Transverse colon (tissue), 4 donors: ENCODE measurements at places on chromosomes 5 and 9. TPM values are rescaled to one million over a fixed set of nuclear protein-coding genes. Genes with fewer than 3 reads are reported as not detected.
A peak's percentile ranks its signal among the peaks of the same experiment; 100 is the strongest.

The FOXE1 gene
- not detected for total RNA-seq

The ALDH1B1 gene
- total RNA-seq = 25.8 TPM

The C6 gene
- total RNA-seq = 1.9 TPM

The SHOC1 gene
- not detected for total RNA-seq

The SURF4 gene
- 205 TPM for total RNA-seq

The NME5 gene
- not detected for total RNA-seq

The RNF224 gene
- total RNA-seq = not detected

The ZNG1F gene
- total RNA-seq = 11.6 TPM

The GARIN3 gene
- not detected for total RNA-seq

The DIRAS2 gene
- 0.14 TPM for total RNA-seq

The NMRK1 gene
- total RNA-seq = 36.7 TPM

The RORB gene
- total RNA-seq = 0.27 TPM

The ACOT12 gene
- not detected for total RNA-seq

DNA sequence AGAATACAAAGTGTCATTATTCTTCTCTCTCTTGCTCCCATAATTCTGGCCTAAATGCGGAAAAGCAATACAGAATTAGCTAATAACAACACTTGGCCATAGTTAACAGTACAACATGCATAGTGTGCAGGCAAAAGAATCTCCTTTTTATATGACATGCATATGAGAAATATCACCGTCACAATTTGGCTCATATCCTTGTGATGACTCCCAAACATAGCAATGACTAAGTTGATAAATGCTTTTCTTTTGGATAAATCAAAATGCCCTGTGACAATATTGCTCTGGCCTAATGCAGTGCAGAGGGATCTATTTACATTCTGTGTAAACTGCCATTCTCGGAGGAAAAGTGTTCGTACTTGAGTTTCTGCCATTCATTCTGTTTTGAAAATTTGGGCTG, 121.9 kb upstream of the GHR start:
- H3K4me3 ChIP-seq = no peak overlapping the region
- H3K36me3 ChIP-seq = no peaks in the 10 kb centered on the region
- no peaks in the 10 kb centered on the region for H3K27me3 ChIP-seq
- DNase-seq = no peak
- H3K27ac ChIP-seq = no peak overlapping the region
- no peaks in the 10 kb centered on the region for H3K4me1 ChIP-seq

DNA sequence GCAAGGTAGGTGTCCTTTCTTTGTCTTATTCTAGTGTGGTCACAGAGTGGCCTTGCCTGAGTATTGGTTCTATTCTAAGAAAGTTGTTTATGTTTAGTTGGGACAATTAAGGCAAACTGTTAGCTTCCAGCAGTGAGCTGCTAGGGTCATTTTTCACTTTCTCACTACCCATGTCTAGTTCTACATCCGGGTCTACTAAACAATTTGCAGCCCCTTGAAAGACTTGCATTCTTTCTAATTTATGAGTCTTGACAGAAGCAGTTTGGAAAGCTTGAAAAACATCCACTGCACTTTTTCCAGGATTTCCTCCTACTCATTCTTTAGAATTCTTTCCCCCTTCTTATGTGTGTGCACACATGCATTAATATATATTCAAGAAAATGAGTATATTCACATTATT, 892.2 kb upstream of the ACO1 start:
- H3K36me3 ChIP-seq = no peaks in the 10 kb centered on the region
- H3K27ac ChIP-seq = no peak overlapping the region
- DNase-seq = no peak
- H3K4me1 ChIP-seq = no peaks in the 10 kb centered on the region
- no peaks in the 10 kb centered on the region for H3K27me3 ChIP-seq

- no peaks in the 10 kb centered on the region for H3K36me3 ChIP-seq
- DNase-seq = no peak
- peaks cover 13% of the 10 kb centered on the region for H3K4me1 ChIP-seq
- H3K4me3 ChIP-seq = no peak overlapping the region
- H3K27me3 ChIP-seq = peaks cover 21% of the 10 kb centered on the region
Observed at GRCh38 chr9:133742251-133742650, 4.1 kb upstream of the SARDH start.

- DNase-seq = no peak
- H3K36me3 ChIP-seq = no peaks in the 10 kb centered on the region
- no peaks in the 10 kb centered on the region for H3K4me1 ChIP-seq
- no peak overlapping the region for H3K4me3 ChIP-seq
- no peak overlapping the region for H3K27ac ChIP-seq
Observed at GRCh38 chr9:103889989-103890388, 204.1 kb upstream of the SMC2 start.

GRCh38 chr9:33466565-33467495, 6.9 kb downstream of the NOL6 start:
- peak; percentile 78 for DNase-seq
- H3K36me3 ChIP-seq = no peaks in the 10 kb centered on the region
- H3K27me3 ChIP-seq = no peaks in the 10 kb centered on the region
- H3K4me1 ChIP-seq = no peaks in the 10 kb centered on the region
- no peak overlapping the region for H3K4me3 ChIP-seq

GRCh38 chr5:68122439-68123328, 92.9 kb upstream of the PIK3R1 start:
- no peaks in the 10 kb centered on the region for H3K36me3 ChIP-seq
- peak; percentile 76 for DNase-seq
- no peak overlapping the region for H3K27ac ChIP-seq
- no peaks in the 10 kb centered on the region for H3K27me3 ChIP-seq
- no peak overlapping the region for H3K4me3 ChIP-seq

- peak; percentile 66 for DNase-seq
- H3K4me3 ChIP-seq = peak overlapping the region; percentile 9
- no peaks in the 10 kb centered on the region for H3K36me3 ChIP-seq
Observed at GRCh38 chr9:127545196-127546124, 66.6 kb upstream of the STXBP1 start.

DNA sequence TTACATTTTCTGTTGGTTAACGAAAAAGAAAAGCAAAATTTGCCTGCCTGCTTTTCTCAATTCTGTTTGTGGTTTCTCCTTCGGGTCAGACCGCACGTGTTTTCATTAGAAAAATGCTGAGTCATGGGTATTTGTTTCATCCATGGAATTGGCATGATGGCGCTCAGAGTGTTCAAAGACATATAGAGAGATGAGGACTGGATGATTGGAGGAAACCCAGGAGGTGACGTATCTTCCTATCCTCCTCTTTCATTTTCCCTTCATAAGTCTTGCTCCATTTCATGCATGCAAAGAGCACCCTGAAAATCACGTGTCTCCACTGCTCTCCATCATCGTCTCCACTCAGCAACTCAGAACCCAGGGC, 353.8 kb upstream of the WWC1 start:
- H3K27ac ChIP-seq = no peak overlapping the region
- H3K27me3 ChIP-seq = no peaks in the 10 kb centered on the region
- H3K4me1 ChIP-seq = no peaks in the 10 kb centered on the region
- no peak for DNase-seq
- no peaks in the 10 kb centered on the region for H3K36me3 ChIP-seq

- no peak for DNase-seq
- H3K27ac ChIP-seq = no peak overlapping the region
- H3K4me1 ChIP-seq = no peaks in the 10 kb centered on the region
Observed at GRCh38 chr5:14408969-14409586, 172.5 kb upstream of the OTULINL start.

DNA sequence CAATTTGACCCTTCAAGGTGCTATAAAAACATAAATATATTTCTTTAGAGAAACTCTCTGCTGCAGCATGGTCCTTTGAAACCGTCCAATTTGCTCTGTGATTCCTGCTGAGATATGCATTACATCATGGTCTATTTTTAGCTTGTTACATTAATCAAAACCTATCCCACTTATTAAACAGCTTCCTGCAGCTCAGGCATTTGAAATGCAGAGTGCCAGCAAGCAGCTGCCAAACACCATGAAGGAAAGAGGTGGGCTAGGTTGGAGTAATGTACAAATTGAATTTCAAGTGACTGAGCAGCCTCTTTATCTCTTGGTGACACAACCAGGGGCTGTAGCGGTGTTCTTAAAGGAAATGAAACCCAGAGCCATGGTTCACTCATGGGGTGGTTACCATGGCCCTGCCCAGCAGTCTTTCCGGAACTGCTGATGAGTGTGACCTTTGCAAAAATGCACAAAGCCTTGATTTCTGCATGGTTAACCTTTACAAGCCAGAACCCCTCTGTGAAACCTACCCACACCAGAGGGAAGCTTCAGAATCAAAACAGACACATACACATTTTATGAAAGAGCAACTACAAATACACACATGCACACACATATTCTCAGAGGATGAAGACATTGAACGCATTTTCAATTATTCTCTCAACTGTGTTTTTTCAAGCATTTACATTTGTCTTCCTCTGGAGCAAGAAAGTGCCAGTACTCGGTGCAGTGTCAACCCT, 155.8 kb upstream of the ZNF608 start:
- H3K27ac ChIP-seq = no peak overlapping the region
- no peak overlapping the region for H3K4me3 ChIP-seq
- H3K36me3 ChIP-seq = no peaks in the 10 kb centered on the region
- H3K27me3 ChIP-seq = no peaks in the 10 kb centered on the region
- no peak for DNase-seq

- no peaks in the 10 kb centered on the region for H3K36me3 ChIP-seq
- peak overlapping the region; percentile 59 for H3K27ac ChIP-seq
- H3K27me3 ChIP-seq = no peaks in the 10 kb centered on the region
Observed at GRCh38 chr5:167294882-167295680, 996.4 kb upstream of the WWC1 start.

GRCh38 chr5:97623441-97623840, 440.4 kb upstream of the RIOK2 start:
- no peak overlapping the region for H3K4me3 ChIP-seq
- no peaks in the 10 kb centered on the region for H3K4me1 ChIP-seq
- H3K36me3 ChIP-seq = no peaks in the 10 kb centered on the region
- DNase-seq = no peak

DNA sequence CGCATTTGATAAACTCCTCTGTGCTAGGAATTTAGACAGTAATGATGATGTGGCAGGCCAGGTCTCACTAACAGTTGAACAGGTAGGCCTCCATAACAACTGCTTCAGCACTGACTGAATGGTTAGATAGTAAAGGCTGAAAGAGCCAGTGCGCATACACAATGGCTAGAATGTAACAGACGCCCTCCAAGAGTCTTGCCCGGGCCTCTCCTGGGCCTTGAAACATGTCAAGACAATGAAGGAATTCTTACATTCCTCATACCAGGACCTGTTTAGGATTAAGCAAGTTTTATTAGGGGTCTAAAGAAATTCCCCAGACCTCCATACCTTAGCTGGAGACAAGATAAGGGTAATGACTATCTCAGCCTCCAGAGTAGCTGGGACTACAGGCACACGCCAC, 6.7 kb upstream of the BICD2 start:
- peaks cover 2% of the 10 kb centered on the region for H3K27me3 ChIP-seq
- H3K4me1 ChIP-seq = peaks cover 29% of the 10 kb centered on the region
- H3K4me3 ChIP-seq = no peak overlapping the region
- DNase-seq = no peak

GRCh38 chr5:149961957-149962409, 1.4 kb downstream of the SLC26A2 start:
- no peaks in the 10 kb centered on the region for H3K4me1 ChIP-seq
- H3K27me3 ChIP-seq = no peaks in the 10 kb centered on the region
- peak overlapping the region; percentile 94 for H3K27ac ChIP-seq
- H3K4me3 ChIP-seq = peak overlapping the region; percentile 78
- H3K36me3 ChIP-seq = no peaks in the 10 kb centered on the region

- no peaks in the 10 kb centered on the region for H3K27me3 ChIP-seq
- no peak overlapping the region for H3K27ac ChIP-seq
- DNase-seq = no peak
- no peaks in the 10 kb centered on the region for H3K36me3 ChIP-seq
Observed at GRCh38 chr5:137858223-137858916, 9.3 kb upstream of the MYOT start.

DNA sequence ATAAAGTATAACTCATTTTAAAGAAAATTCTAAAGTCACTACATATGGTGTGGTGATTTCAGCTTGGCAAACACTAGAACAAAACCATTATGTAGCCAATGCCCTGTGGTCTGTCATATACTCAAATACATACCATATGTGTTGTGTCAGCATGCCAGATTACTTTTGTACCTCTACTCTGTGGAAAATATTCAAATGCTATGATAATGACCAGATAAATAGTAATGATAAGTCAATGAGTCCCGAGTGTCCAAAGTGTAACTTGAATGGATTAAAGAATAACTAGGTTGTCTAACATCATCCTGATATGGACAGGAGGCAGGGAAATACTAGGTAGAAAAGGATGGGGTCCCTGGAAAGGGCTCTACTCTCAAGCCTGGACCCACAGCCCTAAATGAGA, 58.0 kb upstream of the IL6ST start:
- H3K4me3 ChIP-seq = no peak overlapping the region
- no peak for DNase-seq
- no peak overlapping the region for H3K27ac ChIP-seq
- no peaks in the 10 kb centered on the region for H3K36me3 ChIP-seq
- no peaks in the 10 kb centered on the region for H3K4me1 ChIP-seq
- H3K27me3 ChIP-seq = no peaks in the 10 kb centered on the region

DNA sequence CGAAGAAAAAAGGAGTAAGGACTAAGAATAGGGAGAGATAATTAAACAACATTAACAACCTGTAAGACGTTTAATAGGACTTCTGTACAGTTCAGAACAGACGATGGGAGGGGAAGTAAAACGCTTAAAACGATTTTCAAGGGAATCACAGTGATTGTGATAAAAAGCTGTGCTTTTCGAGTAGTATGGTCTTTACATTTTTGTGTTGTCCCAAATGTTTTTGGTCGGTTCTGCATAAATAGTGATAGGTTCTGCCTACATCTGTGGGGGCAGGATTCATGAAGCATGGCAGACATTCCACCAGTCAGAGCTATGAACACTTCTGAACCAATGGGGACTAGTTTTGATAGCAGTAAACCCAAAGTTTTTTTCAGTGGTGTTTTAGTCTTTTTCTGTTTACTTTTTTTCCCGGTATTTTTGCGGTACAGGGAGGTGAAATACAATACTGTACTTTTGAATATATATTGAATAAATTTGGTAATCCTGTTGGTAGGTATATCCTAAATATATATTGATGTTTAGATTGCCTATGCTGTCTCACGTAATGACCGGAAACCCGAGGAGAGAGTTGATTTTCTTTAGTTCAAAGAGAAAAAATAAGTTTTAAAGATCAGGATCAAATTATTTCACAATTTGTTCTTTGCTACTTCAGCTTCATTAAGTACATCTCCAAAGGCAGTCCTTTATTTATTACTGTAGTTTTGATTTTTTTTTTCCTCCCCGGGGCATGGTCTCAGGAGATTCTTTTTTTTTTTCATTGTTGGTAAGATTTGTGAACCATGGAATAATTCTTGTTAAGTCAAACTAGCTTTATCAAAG, 1.3 kb downstream of the ERBIN start:
- peak overlapping the region; percentile 97 for H3K27ac ChIP-seq
- no peaks in the 10 kb centered on the region for H3K27me3 ChIP-seq
- DNase-seq = no peak
- H3K4me1 ChIP-seq = peaks cover 11% of the 10 kb centered on the region

GRCh38 chr5:110496276-110496675, 230.2 kb downstream of the TMEM232 start:
- no peak overlapping the region for H3K27ac ChIP-seq
- H3K27me3 ChIP-seq = no peaks in the 10 kb centered on the region
- H3K4me1 ChIP-seq = no peaks in the 10 kb centered on the region
- DNase-seq = no peak

- no peaks in the 10 kb centered on the region for H3K27me3 ChIP-seq
- H3K36me3 ChIP-seq = no peaks in the 10 kb centered on the region
- no peak for DNase-seq
- no peak overlapping the region for H3K4me3 ChIP-seq
- H3K27ac ChIP-seq = no peak overlapping the region
Observed at GRCh38 chr5:147384346-147385193, 125.3 kb downstream of the DPYSL3 start.
